Lung (tissue), 17 donors: ENCODE measurements at places on chromosomes 2 and 18. TPM values are rescaled to one million over a fixed set of nuclear protein-coding genes. Genes with fewer than 3 reads are reported as not detected.

Gene TMEM214
- polyA plus RNA-seq = 62.5 TPM

Gene ST6GAL2
- polyA plus RNA-seq = 0.02 TPM

Gene SPDYA
- 0.11 TPM for polyA plus RNA-seq

Gene C2orf42
- polyA plus RNA-seq = 7.1 TPM

Gene NPAS2
- polyA plus RNA-seq = 10.3 TPM
